ENCODE measurements at places on chromosomes 6 and 20. TPM values are rescaled to one million over a fixed set of nuclear protein-coding genes. Genes with fewer than 3 reads are reported as not detected.

DNA sequence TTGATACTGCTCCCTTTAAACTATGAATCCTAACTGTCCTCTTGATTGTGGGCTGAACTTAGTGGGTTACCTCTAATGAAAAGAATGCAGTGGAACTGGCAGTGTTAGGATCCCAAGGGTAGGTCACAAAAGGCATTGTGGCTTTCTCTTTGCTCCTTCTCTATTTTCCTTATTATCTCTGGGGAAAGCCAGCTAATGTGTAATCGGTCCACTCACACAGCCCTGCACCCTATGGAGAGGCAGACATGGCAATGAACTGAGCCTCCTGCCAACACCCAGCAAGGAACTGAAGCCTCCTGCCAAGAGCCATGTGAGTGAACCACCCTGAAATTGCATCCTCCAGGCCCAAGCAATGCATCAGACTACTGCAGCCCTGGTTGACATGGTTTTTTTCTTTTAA, 24.6 kb upstream of the ZNF133 start:
- DNase-seq = no peak

DNA sequence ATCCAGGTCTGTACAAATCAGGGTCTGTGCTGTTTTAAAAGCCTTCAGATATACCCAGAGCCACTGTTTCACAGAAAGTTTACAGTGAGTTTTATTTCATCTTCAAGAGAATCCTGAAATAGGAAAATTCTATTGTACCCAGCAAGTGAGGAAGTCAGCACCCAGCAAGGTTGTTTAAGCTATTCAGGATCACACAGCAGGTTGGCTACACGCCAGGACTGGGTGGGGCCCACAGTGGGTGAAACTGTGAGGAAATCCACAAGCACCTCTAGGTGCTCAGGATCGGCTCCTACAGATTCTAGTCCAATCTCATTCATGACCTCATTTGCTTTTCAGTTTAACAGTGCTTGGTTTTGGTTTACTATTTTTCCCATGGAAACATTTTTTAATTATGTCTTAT, 128.9 kb downstream of the SYNDIG1 start:
- no peak for DNase-seq

DNA sequence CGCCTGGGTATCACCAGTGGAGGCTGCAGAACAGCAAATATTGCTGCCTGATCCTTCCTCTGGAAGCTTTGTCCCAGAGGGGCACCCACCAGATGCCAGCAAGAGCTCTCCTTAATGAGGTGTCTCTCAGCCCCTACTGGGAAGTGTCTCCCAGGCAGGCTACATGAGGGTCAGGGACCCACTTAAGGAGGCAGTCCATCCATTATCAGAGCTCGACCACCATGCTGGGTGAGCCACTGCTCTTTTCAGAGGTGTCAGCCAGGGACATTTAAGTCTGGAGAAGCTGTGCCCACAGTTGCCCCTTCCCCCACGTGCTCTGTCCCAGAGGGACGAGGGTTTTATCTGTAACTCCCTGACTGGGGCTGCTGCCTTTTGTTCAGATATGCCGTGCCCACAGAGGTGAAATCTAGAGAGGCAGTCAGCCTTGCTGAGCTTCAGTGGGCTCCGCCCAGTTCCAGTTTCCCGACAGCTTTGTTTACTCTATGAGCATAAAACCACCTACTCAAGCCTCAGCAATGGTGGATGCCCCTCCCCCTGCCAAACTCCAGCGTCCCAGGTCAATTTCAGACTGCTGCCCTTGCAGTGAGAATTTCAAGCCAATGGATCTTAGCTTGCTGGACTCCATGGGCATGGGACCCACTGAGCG, 25.9 kb upstream of the AIG1 start:
- DNase-seq = no peak

DNA sequence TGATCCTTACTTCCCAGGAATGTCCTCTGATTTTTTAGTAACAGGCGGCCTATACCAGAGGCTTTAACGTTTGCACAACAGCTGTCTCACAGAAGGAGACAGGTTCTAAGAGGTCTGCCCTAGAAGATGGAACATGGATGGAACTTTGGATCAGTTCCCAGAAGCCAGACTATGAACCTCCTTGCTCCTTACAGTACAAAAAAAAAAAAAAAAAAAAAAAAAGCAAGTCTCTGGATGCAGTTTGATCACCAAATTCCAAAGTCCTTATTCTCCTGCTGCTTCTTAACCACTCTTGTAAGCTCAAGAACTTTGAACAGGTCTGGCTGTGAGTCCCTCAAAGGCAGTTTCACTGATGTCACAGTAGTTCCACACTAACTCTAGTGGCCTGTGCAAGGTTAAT, 2.0 kb upstream of the TRMT11 start:
- DNase-seq = no peak

DNA sequence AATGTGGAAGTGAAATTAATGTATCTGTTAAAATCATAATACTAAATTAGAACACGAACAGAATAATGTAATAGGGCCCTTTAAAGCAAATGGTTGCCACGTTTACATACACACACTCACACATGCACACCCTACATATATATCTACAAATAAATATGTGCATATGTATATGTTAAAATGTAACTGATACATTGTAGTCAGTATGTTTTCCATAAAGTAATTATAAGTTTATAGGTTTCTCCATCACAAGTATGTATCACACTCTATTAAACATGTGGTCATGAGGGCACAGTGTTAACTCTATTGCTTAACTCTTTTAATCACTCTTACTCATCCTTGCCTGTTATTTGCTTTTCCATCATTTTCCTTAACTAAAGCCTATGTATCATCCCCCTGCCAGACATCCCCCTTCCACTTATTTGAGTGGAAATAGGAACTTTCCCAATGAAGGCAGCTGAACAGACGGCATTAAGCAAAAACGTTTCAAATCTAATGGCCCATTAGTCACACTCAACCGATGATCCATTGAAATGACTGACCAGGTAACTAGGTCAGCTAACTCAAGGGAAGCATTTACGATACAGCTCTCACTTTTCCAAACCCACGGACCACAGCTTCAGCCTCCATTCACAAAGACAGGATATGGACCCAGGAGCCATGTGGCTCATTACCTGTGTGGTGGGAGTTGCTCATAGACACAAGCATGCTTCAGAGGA, 89.3 kb downstream of the HAO1 start:
- no peak for DNase-seq

Gene AMD1
- 60.0 TPM for total RNA-seq

- no peak for DNase-seq
Observed at GRCh38 chr6:3406891-3407809, 49.7 kb downstream of the SLC22A23 start.

DNA sequence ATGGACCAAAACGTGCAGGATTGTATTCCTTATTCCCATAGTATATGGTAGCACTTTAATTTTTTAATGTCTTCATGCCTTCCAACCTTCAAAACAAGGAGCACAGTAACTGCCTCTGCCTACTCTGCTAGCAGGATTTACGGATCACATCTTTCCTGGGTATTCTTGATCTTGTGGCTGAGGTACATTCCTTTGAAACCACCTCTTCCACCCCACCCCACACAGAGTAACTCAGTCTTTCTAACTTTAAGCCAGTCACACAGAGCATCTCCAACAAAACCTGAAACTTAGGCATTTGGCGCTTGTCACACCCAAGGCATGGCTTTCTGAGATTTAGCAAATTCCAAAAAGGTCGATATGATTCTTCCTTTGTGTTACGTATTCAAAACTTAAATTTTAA, 2.3 kb upstream of the ID4 start:
- DNase-seq = no peak

- DNase-seq = no peak
Observed at GRCh38 chr6:142906945-142907470, 38.0 kb downstream of the HIVEP2 start.

Gene DACT2
- total RNA-seq = not detected

- DNase-seq = no peak
Observed at GRCh38 chr6:158849899-158850806, 31.0 kb upstream of the EZR start.

DNA sequence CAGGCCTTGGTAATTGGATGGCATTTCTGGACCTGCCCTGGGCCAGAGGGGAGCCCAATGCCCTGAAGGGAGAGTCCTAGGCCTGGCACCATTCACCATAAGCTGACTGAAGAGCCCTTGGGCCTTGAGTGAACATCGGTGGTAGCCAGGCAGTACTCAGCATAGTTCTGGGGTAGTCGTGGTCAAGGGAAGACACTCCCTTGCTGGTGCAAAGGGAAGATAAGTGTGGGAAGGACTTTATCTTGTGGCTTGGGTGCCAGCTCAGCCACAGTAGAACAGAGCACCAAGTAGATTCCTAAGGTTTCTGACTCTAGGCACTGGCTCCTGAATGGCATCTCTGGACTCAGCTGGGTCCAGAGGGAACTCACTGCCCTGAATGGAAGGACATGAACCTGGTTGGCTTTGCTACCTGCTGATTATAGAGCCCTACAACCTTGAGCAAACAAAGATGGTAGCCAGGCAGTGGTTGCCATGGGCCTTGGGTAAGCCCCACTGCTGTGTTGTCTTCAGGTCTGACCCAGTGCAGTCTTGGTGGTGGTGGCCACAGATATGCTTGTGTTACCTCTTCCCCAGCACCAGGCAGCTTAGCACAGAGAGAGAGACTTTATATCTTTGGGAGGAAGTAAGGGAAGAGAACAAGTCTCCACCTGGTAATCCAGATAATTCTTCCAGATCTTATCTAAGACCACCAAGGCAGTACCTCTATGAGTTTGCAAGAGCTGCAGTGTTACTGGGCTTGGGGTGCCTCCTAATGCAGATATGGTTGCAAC, 83.5 kb downstream of the PRDM13 start:
- DNase-seq = no peak

- no peak for DNase-seq
Observed at GRCh38 chr20:25073544-25073943, 8.4 kb downstream of the VSX1 start.

DNA sequence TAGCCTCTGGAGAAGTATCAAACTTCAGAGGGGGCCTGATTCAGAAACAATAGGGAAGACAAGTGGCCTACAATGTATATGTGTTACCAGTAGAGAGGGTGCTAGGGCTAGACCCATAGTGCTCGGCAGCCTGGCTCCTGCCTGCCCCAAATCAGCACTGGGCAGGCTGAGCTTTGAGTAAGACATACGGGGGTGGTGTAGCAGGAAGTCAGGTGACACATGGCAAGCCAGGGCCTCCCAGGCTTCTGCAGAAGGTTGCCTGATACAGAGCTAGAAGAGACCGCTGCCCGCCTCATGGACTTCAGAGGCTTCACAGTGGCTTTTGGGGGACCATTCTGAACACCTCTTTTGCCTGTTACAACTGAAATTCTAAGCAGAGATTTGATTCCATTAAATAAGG, 43.4 kb downstream of the RALY start:
- DNase-seq = peak; percentile 48

- DNase-seq = peak; percentile 51
Observed at GRCh38 chr6:144343701-144344428, 58.7 kb downstream of the UTRN start.

- peak; percentile 83 for DNase-seq
Observed at GRCh38 chr6:30744054-30744805, at the start of gene IER3. Gene IER3, minus strand, starts transcription at chr6:30744547. Its CDS starts 29 bp downstream, at chr6:30744518.

DNA sequence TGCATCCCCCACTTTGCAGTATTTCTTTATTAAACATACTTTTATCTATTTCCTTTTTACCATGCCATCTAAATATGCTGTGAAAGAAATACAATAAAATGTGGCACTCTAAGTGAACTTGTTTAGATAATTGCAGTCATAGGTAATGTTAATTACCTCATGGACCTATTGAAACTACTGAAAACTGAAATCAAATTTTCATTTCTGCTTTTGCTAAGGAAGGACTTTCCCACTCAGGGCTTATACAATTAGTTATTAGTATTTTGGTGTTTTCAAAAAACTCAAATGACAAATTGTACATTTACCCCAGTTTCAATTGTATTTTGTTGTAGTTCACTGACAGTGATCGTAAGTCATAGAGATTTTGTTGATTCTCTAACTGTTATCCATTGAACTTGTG, 88.4 kb downstream of the ID4 start:
- no peak for DNase-seq

DNA sequence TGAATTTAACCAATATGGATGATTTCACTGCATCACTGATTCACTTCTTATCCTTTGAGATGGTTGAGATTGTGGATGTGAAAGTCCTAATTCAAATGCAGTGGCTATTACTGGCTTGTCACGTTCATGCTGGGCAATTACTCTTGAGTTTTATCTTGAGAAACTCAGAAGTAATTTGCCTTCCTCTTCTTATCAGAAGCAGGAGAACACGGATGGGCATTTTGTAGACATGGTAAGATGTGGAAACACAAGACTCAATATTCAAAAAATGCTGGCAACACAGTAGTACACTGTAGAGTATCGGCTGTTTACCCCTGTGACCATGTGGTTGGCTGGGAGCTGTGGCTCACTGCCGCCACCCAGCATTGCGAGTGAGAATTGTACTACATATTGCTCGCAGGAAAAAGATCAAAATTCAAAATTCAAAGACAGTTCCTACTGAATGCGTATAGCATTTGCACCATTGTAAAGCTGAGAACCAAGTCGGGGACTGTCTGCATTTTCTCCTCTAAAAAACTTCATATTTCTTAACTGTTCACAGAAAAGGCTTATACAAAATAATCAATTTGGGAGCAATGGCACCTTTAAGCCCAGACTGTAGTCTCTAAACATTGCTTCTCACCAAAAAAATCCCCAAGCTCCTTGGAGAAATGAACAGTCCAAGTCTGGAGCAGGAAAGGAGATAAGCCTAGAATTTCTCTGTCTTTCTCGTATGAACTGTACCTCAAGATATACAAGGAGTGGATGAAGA, 61.9 kb upstream of the ELOVL5 start:
- peak; percentile 55 for DNase-seq

GRCh38 chr6:149190224-149190831, 127.2 kb upstream of the TAB2 start:
- peak; percentile 39 for DNase-seq

DNA sequence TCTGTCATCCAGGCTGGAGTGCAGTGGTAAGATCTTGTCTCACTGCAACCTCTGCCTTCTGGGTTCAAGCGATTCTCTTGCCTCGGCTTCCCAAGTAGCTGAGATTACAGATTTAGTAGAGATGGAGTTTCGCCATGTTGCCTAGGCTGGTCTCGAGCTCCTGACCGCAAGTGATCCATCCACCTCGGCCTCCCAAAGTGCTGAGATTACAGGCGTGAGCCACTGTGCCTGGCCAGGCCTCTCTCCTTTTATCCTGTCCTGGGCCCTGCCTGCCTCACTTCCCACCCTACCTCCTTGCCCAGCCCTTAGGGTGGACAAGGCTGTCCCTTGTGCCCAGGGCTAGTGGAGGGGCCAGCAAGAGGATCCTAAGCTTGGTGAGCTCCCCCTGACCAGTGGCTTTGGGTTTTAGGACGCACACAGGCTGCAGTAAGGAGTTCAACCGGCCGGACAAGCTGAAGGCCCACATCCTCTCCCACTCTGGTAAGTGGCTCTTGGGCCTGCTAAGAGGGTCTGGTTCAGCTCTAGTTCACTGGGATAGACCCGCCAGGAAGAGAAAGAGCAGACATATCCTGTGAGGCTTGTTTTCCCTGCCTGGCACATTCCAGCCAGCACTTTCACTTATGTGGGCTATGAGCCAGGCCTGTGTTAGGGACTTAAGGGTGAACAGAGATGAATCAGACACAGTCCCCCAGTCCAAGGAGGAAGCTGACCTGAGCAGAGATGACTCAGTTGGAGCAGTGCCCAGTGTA, 21.9 kb upstream of the CHMP4B start:
- no peak for DNase-seq

GRCh38 chr6:64679416-64679815, 1027.6 kb downstream of the EYS start:
- no peak for DNase-seq
